T1000 (cell line): ENCODE measurements at places on chromosomes 3 and 15.

- peak; percentile 42 for DNase-seq
These were observed 117.1 kb upstream of the SMAD3 start for GRCh38 chr15:66948294-66948693.

DNA sequence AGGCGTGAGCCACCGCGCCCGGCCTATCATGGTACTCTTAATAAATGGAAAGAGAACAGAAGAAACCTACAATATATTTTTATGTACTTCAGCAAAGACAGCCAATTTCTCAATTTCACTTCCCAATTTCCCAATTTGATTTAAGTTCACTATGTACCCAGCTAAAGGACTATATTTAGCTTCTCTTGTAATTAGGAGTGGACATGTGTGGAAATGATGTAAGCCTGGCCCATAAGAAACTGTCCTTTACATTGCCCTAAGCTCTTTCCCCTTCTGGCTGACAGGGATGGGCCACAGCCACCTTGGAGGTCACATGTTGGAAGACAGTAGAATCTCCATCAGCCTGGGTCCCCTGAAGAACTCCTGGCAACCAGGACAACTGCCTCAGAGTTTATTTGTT lies 6.2 kb downstream of the TMEM39A start:
- no peak for DNase-seq

GRCh38 chr3:143255739-143256138 lies 136.2 kb downstream of the CHST2 start:
- no peak for DNase-seq

DNA sequence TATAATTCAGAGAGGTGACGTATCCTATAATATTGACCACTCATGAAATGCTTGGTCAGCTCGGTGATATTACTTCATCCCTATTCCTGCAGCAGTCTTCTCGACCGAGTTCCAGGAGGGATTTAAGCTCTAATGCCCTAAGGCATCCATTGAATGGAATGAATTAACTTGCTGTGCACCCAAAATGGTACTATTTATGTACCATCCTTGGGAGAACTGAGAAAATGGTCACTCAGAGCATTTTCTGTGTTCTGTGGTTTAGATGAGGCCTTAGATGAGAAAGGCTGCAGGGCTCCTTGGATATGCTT lies 638 bp downstream of the BLOC1S6 start:
- no peak for DNase-seq

GRCh38 chr15:76139368-76140073 lies 79.7 kb downstream of the TMEM266 start:
- DNase-seq: no peak

DNA sequence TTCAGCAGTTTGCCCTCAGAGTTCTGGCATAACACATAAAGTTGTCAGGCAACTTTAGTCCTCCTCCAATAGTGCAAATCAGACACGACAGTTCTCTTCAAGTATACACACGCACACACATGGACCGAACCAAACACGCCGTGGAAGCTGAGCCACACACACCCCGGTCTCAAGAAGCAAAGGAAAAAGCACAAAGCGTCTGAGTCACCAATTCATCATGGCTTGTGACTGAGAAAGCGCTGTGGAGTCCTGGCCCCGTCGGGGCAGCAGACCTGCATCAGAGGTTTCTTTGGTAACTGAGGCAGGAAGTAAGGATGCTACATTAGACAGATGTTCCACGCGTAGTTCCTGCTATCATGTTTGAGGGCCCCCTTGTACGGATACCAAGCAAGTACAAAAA lies 85.7 kb downstream of the VGLL4 start:
- DNase-seq: no peak

DNA sequence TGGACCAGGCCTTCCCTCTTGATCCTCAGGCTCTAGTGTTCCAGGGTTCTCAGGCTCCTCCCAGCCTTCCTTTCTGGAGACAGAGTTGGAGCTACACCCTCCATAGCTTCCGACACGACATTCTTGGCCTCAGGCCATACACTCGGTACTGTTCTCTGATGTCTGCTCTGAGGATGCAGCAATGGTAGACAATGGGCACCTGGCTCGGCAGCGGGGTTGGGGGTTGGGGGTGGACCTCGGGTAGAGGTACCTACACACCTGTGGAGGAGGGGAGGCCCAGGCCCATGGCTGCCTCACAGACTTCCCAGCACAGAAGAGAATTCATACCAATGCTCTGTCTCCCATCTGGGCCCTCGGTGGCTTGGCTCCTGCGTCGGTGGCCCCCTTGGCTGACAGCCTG lies 21.4 kb downstream of the CCDC13 start:
- DNase-seq: no peak

DNA sequence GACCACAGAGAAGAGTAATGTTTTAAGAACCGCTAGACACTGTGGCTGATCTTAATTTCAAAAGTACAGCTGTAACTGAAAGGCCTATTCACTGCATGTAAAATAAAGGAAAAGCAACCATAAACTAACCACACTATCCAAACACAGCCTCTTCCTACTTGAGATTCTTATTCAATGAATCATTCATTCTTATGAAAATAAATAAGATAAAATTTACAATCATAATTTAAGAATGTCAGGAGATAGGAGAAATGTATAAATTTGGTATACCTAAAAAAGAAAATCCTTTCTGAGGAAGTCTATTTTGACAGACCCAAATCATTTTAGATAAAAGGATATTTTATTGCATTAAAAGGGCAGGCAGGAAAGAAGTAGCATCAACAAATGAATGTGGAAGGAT lies 533.5 kb upstream of the ZNF385D start:
- DNase-seq: no peak

DNA sequence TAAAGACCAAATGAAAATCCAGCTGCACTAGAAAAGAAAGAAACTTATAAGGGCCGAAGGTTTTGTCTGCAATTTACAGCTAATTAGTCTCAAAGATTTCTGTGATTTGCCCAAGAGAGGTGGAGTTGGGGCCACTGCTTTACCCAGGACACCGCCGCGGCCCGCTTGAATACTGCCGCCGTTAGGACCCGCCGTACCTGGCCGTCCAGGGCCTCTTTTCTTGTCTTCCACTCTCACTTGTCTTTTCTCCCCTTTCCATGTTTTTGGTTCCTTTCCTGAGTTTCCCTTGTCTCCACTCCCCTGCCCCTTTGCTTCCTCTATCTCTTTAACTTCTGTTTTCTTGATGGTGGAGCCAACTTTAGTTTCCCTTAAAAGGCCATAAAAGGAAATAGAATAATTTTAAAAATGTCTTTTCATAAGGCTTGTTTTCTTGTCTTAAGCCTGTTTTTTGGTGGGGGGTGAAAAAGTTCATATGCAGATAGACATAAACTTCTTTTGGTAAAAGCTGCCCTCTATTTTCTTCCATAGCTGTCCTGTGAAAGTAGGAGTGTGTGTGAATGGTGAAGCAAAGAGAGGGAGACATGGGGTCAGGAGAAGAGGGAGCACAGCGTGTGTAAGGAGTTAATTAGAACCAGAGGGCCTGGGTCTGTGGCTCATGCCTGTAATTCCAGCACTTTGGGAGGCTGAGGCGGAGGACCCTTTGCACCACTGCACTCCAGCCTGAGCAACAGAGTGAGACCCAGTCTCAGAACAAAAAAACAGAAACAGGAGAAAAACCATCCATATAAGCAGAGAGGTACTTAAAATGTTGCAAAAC lies 16.0 kb upstream of the CCNL1 start:
- DNase-seq: no peak

- no peak for DNase-seq
These were observed 46.0 kb downstream of the RHCG start for GRCh38 chr15:89450076-89451006.

GRCh38 chr15:71716990-71717389 lies 93.4 kb upstream of the NR2E3 start:
- DNase-seq: no peak

GRCh38 chr3:9883706-9884554 lies 3.9 kb upstream of the CIDEC start:
- no peak for DNase-seq

DNA sequence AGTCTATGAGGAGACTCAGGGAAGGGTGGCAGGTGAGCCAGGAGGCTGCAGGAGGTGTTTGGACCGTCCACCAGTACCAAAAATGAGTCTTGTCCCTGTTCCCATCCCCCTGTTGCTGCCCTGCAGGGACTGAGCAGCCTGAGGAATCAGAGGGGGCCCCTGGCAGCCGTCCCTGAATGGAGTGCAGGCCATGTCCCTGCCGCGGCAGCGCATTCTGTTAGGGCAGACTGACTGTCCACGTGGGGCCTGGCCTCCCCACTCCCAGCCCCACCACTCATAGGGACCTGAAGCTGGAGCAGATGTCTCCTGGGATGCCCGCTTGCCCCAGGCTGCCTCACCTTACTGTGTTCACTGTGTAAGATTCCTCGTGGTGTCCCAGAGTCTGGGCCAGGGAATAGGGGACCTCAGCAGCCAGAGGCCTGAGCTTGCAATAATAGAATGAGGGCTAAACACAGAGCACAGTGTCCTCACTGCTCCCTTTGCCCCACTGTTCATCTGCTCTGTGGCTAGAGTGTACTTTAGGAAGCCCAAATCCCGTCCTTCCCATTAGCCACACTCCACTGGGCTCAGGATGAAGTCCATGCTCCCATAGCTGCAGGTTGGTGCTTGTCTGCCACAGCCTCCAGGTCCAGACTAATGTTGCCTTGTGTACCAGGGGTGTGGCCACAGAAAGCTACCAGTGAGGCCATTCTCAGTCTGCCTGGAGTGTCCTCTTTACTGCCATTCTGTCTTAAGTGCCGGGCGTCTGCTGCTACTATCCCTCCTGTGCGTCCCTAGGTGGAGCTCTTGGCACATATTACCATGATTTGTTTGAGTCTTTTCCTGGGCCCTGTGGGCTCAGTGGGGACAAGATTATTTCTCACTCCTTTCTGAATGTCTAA lies 63.2 kb downstream of the HCN4 start:
- DNase-seq: no peak

DNA sequence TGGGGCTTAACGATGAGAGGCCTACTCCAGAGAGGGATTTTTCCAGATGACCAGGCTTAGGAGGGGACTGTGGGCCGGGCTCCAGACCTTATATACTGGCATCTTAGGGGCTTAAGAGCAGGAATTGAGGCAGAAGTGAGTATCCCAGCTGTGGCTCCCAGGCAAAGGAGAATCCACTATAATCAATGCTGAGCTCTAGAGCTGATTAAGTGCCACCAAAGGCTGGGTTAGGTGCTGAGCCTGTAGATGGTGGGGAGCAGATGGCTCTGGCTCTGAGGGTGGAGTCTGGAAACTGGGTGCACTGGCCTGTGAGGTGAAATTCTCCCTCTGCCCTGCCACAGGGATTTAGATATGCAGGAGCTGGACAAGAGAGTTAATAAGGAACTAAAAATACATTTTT lies 23.2 kb downstream of the IRAK2 start:
- DNase-seq: no peak

DNA sequence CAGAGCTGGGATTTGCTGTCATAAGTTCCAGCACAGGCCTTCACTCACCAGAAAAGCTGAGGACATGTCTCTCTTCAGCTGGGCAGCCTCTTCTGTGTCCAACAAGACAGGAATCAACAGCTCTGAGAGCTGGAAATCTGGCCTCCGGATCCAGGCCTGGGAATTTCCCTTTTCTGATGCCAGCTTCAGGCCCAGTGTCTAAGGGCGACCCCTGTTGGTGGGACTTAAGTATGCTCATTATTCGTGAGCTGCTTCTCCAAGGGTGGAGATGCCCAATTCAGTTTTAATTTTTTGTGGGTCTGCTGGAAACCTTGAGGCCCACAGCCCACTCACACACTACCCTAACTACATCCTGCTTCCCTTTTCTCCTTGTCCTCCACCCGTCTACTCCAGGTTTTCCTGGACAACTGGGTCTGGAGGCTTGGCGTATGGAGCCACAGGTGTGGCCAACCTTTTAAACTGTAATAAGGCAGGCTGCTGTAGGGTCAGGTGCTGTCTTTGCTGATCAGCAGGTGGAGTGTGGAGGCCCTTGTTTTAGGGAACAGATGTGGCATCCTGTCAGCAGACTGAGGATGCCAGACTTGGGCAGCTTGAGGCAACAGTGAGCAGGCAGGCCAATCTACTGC lies 2.6 kb upstream of the CEMIP start:
- peak; percentile 52 for DNase-seq

DNA sequence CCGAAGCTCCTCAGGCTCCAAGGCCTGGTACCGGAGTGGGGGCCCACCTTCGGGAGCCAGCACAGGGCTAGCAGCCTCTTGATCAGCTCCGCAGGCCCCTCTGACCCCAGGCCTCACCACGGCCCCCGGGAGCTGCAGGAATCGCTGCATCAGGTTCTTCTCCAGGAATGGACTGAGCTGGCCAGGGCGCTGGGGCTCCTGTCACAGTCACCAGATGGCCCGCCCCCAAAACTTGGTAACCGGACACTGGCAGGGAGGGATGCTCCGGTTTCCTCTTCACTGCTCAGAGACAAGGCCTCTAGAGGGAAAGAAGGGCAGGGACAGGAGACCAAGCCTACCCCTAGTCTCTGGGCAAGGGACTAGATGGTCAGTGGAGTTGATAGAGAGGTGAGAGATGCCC lies 9.9 kb downstream of the AP3B2 start:
- DNase-seq: no peak

DNA sequence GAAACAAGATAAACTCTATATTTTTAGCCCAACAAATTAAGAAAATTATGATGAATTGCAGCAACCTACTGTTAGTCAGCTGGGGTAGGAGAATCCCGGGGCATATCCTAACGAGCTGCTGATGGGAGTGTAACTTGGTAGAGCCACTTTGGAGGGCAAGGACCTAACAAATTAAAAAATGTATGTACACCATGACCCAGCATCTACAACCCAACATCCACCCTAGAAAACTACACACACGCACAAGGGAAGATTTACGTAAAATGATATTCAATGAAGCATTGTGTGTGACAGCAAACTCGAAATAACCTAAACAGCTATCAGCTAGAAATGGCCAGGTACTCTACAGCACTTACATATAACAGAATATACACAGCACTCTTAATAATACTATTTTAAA lies 1.9 kb downstream of the BCL2A1 start:
- no peak for DNase-seq

DNA sequence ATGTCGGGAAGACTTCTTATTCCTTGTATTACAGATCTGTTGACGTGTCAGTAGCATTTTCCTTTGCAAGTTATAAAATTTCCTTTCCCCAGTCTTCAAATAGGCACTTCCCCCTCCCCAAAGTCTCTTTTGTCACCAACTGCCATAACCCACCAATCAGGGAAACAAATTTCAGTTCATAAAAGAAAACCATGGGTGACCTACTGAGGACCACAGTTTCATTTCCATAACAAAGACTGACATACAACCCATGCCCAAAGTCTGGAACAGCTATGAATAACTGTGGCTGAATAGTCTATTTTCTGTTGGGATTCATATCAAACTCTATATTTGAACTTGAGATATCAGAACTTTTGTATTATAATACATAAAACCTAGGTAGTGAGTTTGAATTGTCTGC lies 307.8 kb downstream of the KBTBD8 start:
- no peak for DNase-seq
